Activated T-helper 1 cell treated with Interleukin-2 at 50 U/mL for 16 hours (primary cell): ENCODE measurements at places on chromosomes 1 and 21.

DNA sequence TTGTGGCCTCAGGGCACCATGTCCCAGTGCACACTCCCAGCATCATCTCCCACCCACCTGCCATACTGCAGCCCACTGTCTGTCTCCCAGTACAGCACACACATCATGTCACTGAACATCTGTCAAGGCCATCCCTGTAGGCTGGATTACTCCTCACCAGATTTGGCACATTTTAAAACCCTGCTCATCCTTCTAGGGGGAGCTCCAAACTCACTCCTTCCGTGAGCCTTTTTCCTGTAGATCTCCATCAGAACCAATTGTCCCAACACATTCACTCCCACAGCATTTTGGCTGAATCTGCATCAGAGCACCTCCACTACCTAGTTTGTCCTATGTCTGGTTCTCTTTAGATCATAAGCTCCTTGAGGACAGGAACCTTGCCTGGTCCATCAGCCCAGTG is 58.6 kb upstream of the GRIK3 start:
- DNase-seq, result no peak

GRCh38 chr1:202140833-202141232 is 3.7 kb downstream of the ARL8A start:
- DNase-seq, result no peak

DNA sequence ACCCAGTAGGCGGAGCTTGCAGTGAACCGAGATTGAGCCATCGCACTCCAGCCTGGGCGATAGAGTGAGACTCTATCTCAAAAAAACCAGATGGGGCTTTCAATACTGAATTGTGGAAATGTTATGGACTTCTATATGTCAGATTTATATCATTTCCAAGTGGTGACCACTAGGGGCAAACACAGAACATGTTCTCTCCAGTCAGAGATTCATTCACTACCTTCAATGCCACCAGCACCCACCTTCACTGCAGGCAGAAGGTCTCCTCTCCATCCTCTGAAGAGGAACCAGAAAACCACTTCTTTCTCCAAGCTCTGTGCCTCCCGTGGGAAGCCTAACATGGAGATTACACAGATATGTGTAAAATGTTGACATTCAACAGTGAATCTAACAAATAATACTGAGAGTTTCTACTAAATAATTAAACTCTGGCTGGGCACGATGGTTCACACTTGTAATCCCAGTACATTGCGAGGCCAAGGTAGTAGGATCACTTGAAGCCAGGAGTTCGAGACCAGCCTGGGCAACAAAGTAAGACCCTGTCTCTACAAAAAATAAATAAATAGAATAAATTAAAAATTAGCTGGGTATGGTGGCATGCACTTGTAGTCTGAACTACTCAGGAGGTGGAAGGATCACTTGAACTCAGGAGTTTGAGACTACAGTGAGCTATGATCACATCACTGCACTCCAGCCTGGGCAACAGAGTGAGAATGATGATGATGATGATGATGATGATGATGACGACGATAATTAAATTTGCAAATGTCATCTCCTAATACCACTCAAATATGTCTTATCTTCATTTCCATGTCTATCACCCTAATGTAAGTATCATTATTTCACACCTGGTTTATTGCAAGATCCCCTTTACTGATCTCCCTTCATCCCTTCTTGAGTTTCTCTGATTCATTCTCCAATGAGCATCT is 151.1 kb downstream of the ZNF281 start:
- no peak for DNase-seq

DNA sequence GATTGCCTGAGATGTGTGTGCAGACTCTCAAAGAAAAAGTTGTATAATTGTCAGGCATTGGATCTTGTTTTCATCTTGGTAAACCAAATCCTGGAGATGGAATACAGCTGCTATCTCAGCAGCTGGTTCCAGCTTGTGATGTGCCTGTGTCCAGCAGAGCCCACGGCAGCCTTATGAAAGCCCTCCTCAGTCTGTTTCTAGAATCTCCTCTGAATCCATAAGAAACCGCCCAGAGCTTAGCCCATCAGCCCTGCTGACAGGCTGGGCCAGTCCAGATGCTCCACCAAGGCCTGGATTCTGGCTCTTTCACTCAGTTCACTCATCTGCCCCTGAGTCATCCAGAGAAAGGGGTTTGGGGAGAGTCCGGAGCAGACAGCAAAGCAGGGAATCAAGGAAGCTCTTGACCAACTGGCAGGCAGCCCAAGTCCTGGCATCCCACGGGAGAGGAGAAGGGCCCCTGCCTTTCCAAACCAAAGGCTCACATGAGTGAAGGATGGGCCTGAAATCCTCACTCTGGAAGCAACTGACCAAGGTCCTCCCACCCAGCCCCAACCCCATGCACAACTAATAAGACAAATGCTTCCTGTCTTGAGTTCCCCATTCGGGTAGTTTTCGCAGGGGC is 45.7 kb downstream of the NAV1 start:
- DNase-seq, result no peak

GRCh38 chr1:15090373-15090772 is 63.2 kb upstream of the TMEM51 start:
- DNase-seq, result no peak

DNA sequence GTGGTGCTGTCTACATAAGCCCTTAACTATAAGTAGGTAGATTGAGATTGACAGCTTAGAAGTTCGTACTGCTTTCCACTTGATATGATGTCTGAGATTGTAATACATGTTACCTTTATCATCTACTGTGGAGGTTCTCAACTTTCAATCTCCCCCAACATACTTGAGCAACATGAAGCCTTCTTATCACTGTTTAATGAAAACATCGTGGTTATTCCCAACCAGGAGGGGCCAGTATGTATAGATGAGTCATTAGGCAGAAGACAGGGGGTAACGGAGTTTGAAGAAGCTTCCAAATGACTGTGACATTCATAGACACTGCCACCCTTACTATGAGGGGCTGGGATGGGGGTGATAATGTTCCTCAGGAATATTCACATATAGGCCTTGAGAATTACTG is 36.0 kb downstream of the CENPF start:
- DNase-seq, result no peak

- DNase-seq, result no peak
Observed at GRCh38 chr1:186577633-186578032, 102.6 kb downstream of the PTGS2 start.

DNA sequence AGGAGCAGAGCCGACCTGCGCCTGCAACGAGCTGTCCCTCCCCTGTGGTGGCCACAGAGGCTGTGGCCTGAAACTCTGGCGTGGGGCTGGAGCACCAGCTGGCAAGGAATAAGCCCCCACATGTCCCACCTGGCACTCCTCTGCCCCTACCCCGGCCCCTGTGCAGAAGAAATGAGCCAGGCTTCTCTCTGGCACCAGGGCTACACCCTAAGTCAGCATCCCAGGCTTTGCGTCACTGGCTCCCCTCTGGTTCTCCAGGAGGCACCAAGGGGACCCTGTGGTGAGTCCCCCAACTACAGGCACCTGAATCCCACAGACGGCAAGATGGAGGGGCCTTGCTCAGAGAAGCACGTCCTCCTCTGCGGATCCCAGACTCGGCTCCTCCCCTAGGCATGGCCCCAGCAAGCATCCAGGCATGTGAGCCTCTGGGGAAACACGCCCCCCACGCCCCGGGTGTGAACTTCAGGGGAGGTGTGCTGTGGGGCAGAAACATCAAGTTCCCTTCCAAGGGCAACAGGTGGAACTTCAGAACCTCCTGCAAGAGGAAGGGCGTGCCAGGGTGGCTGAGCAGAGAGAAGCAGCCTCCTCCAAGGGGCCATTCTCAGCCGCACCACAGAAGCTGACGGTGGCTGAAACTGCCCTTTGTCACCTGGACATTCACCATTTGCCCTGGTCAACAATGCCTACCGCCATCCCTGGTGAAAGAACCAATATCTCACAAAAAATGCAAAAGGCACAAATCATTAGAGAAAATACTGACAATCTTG is 2.9 kb downstream of the KRTAP10-7 start:
- no peak for DNase-seq

DNA sequence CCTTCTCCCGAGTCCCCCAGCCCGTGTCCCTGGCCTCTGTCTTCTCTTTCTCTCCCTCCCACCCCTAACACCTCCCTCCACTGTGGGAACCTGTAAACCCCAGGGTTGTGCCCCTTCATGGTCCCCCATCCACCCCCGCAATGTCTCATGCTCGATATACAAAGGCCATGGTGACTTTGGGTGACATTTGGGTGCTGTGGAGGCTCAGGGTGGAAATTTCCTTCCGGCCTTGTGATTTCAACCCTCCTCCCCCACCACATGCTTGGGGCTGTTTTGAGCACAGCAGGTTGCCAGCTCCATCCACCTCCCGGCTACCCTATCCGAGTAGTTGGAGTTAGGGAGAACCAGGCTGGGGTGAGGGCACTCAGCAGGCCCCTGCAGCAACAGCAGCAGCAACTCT is 25.7 kb upstream of the VPS13D start:
- DNase-seq, result no peak

DNA sequence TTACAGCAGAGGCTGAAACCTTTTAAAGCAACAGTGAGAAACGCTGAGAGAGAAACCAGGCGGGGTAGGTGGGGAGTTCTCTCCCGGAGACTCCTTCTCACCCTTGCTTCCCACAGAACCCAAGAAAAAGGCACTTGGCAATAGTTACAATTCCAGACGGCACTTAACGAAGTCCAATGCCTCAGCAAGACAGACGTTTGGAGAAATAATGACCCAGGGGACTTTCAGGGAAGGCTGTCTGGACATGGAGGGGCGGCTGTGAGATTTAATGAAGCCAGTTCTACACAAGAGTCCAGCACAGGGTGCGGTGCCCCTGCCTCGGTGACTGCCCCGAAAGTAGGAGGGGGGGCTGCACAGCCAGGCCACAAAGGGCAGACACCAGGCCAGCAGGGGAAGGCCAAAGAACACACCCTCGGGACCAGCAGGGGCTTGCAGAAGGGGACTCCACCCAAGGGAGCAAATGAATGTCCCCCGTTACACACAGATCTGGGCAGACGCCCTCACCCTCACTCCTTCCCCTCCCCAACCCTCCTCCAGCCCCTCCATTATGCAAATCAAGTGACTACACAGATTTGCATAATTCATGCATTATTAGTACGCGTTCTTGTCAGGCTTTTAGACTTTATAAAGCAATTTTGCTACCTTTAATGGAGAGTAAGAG is 26.3 kb downstream of the KCNN3 start:
- no peak for DNase-seq

- DNase-seq, result no peak
Observed at GRCh38 chr1:208985231-208985630, 598.3 kb upstream of the CAMK1G start.

DNA sequence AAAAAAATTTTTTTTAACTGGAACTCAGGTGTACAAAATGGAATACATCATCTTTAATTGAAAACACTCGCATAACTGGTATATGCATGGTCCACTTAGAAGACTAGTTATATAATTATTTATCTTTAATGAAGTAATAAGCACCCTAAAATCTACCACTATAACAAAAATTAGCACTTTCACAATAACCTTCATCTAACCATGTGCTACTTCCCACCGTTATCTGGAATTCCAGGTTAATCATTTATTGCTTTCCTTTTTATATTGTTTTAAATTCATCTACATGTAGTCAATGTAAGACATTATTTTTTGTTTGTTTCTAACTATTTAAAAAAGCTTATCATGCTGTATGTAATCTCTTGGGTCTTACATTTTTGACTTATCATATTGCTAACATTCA is 39.0 kb downstream of the GDAP2 start:
- DNase-seq, result no peak

DNA sequence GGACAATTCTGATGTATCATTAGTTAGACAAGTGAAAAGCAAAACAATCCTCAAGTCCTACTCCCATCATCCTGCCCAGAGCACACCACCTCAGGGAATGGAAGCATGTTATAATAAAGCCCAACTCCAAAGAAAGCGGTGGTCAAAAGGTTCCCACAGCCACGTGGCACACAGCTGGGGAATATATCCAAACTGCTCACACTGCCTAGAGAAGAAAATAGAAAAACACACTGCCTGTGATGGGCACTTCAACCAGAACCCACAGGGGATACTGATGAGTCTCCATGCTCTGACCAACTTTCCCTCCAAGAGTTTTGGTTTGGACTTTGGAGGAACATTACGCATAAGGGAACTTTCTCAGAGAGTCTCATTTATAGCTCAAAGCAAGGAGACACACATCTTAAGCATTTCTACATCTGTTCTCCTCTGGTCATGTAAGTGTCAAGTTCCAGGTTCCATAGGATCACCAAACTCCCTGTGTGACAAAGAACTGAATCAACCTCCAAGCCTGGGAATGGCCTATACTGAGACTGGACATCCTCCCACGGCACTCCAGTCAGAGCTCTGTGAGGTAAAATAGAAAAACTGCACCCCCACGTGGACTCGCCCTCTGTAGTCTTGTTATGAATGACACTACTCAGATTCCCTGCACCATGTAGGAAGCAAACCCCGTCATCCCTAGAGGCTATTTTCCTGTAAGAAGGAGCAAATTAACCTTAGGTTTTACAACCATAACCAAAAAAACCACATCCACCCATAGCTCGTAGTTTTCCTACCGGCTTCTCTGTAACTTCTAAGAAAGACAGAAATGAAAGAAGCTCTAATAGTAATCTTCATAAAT is 12.2 kb downstream of the DSTYK start:
- DNase-seq, result no peak

- DNase-seq, result no peak
Observed at GRCh38 chr1:84434081-84434769, 35.9 kb downstream of the DNASE2B start.

GRCh38 chr21:15421947-15422346 is 307.8 kb upstream of the USP25 start:
- no peak for DNase-seq

GRCh38 chr21:25742900-25743299 is 8.1 kb downstream of the GABPA start:
- no peak for DNase-seq

- no peak for DNase-seq
Observed at GRCh38 chr1:161772397-161772796, 6.3 kb downstream of the ATF6 start.

DNA sequence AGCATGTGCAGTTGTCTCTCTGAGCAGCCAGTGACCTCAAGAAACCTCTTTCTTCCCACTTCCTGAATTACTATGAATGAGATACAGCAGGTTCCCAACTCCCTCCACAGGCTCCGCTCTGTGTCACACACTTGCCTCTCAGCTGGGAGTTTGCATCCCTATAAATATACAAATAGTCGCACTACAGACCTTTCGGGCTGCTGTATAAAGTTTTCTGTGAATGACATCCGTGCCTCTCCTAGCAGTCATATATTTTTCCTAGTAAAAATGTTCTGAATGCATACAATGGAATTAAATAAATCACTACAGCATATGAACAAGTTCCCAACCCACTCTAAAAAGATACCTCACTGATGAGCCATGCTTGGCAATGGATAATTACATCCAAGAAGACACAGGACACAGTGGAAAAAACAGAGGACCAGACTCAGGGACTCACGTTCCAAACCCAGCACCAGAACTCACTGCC is 66.8 kb downstream of the CAPZB start:
- DNase-seq, result no peak

- no peak for DNase-seq
Observed at GRCh38 chr1:211287218-211287617, 28.1 kb downstream of the RCOR3 start.

GRCh38 chr1:44103270-44104131 is 15.1 kb upstream of the KLF17 start:
- no peak for DNase-seq
